ENCODE measurements at places on chromosomes 11 and 22.
A peak's percentile ranks its signal among the peaks of the same experiment; 100 is the strongest.

DNA sequence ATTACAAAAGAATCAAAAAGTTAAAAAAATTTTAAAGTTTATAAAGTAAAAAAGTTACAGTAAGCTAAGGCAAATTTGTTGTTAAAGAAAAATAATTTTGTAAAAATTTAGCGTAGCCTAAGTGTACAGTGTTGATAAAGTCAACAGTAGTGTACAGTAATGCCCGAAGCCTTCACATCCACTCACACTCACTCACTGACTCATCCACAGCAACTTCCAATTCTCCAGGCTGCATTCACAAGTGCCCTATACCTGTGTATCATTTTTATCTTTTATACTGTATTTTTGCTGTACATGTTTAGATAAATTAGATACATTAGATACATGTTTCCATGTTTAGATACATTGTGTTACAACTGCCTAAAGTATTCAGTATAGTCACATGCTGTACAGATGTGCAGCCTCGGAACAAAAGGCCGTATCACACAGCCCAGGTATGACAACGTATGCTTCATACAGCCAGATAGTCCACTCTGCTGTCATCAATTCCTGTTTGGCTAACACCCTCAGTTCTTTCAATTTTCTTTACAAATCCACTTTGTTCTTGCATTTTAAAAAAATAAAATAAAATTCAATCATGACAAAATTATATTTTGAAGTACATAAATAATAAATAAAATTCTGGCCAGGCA is 80.7 kb downstream of the RBFOX2 start:
- no peak for DNase-seq

- DNase-seq, result no peak
These were observed 67.8 kb downstream of the SHANK2 start for GRCh38 chr11:71184421-71185210.

GRCh38 chr11:79296141-79296540 is 144.7 kb downstream of the TENM4 start:
- no peak for DNase-seq

- DNase-seq, result no peak
These were observed 5.7 kb downstream of the LTBP3 start for GRCh38 chr11:65552388-65552951.

DNA sequence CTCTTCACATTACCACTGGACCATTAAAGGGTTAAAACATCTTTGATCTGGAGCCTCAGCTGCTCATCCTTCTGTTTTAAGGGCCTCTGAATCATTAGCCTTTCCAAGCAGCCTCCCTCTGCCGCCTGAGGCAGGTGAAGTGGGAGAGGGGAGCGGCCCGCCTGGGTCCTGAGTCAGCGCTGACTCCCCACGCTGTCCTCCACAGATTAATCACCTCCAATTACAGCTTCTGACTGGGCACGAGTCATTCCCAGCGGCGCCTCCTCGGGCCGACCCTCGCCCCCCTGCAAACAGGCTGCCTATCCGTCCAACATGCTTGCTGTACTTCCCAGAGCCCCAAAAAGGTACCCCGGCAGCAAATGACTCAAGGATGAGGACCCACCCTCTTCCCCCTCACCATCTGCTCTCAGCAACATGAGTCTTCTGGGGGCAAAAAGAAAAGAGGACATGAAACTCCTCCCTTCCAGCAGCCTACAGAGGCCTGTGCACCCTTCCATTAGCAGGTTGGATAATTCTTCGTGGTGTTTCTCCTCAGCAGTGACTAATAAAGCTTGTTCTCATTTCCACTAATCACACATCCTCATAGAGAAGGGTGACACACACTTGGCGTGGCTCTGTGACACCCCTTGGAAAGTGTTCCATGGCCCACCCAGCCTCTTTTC is 44.3 kb upstream of the JAM3 start:
- no peak for DNase-seq

GRCh38 chr22:28718044-28718443 is 23.6 kb downstream of the CHEK2 start:
- no peak for DNase-seq

GRCh38 chr11:114262681-114263512 is 33.3 kb upstream of the NNMT start:
- no peak for DNase-seq

- DNase-seq, result peak; percentile 33
These were observed 25.0 kb upstream of the TMPRSS5 start for GRCh38 chr11:113730887-113731726.

DNA sequence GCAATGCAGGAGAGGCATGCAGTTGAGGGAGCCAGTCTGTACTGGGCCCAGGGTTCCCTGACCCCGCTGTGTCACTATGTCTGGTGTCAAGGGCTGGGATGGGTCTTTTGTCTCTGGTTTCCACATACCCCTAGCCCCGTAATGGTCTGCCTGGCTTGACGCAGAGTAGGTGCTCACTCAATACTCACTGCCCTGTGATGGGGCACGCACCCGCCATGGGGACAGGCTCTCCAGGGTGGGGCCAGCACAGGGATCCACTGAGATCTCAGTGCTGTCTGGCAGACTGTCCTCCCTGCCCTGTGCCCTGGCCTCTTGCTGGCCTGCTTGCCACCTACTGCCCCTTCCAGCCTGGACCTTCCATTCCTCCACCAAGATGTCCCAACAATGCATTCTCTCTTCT is 101.7 kb upstream of the CD82 start:
- no peak for DNase-seq

DNA sequence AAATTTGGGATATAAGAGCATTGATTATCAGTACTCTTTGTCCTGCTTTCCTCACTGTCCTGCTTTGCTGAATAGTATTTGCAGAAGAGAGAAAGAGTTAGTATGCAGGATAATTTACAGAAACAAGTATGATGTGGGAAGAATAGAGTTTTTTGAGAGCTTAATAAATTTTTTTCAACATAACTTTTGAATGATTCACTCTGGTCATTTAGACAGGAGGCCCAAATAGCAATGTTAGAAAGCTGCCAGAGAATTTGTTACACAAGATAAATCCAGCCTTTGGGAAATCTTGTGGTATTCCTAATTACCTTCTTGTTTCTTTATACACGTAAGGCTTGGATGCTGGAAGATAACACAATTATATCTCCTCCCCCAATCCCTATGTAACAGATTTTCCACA is 484.6 kb downstream of the CNTN5 start:
- peak; percentile 4 for DNase-seq

DNA sequence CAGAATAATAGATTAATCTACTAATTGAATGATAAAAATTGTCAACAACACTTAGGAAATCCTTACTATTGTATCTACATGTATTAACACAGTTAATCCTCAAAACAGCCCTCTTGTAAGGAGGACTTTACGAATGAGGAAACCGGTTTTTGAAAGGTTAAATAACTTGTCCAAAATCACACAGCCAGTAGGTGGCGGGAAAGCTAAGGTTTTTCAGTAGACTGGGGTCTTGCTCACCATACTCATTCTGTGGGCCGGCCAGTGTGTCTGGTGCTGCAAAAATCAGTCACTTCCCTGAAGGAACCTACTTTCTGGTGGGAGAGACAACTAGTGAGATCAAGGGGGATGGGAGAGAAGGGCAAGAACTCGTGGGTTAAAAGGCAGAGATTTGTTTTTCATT is 3.8 kb downstream of the DCPS start:
- DNase-seq, result no peak

GRCh38 chr11:121291896-121292494 is 576 bp upstream of the SC5D start:
- DNase-seq, result no peak

GRCh38 chr11:120067438-120068113 is 70.3 kb downstream of the TRIM29 start:
- no peak for DNase-seq

DNA sequence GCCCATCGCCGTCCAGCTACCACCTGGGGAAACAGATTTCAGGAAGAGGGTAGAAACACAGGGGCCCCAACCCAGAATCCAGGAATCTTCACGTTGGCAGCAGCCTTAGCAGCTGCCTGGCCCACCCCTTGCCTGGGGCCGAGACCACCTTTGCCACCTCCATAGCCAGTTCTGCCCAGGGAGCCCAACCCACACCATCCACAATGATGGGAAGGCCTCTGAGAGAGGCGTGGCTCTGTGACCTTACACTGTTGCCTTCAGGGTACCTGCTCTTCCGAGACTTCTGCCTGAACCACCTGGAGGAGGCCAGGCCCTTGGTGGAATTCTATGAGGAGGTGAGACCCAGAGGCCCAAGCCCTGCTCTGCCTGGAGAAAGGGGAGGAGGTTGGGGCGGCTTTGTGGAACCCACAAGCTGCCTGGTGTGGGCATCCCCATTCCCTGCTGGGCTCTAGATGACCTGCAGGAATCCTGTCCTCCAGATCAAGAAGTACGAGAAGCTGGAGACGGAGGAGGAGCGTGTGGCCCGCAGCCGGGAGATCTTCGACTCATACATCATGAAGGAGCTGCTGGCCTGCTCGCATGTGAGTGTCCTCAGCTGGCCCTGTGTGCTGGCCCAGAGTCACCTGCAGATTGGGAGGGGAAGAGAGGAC is 10.0 kb upstream of the ANKRD13D start:
- DNase-seq, result no peak

GRCh38 chr11:33701302-33702230 is 940 bp upstream of the C11orf91 start:
- DNase-seq, result no peak

DNA sequence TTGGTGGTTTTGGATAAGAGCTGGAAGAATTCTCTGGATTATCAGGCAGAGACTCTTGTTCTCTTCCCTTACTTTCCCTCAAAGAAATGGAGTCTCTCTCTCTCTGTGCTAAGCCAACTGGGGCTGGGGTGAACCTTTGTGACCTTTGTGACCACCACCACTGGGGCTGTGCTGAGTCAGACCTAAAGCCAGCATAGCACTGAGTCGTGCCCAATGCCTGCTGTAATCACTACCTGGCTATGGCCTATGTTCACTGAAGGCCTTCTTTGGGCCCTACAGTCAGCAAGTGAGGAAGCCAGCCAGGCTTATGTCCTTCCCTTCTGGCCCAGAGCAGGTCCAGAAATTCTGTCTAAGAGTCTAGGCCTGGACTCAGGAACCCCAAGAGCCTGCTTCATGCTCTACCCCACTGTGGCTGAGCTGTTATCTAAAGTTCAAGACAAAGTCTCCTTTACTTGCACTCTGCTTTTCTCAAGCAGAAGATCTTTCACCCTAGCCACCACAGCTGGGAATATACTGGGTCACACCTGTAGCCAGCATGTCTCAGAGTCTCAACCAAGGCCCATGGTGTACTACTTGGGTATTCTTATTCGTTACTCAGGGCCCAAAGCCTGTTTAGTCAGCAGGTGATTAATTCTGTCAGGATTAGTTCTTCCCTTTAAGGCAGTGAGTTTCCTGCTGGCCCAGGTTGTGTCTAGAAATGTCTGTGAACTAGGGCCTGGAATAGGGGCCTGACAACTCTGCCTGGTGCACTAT is 86.0 kb downstream of the EHF start:
- DNase-seq, result no peak

DNA sequence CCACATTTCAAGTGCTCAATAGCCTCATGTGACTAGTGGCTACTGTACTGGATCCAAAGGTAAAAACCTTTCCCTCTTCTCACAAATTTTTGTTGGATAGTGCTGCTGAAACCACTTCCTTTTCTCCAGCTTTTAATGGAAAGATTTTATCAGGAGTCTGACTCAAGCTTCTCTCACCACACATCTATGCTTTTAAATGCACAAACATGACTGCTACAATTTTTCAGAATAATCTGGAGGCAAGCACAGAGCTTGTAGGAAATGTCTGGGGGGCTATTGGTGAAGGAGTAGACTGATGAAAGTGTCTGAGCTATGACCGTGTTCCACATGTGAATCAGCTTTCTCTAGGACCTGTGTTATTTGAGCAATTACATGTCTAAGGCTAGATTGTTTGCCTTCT is 101.1 kb upstream of the FAT3 start:
- DNase-seq, result peak; percentile 11

GRCh38 chr11:81658722-81659121 is 1074.9 kb downstream of the FAM181B start:
- DNase-seq, result no peak

DNA sequence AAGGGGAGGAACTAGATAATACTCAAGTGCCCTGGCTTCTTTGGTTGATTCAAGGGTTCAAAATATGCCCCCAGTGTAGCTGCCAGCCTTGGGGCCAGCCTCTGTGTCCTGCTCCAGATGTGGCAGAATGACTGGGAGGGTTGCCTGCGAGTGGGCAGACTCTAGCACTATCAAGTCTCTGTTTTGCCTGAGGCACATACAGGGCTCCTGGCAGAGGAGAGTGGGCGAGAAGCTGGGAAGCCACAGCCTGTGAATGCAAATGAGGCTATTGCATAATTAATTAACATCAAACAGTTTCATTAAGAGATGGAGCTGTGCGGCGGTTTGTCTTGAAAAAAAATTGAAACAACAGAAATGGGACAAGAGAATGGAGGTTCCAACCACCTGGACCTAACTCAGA is 50.8 kb downstream of the BUD13 start:
- DNase-seq, result no peak

GRCh38 chr11:128678024-128678423 is 15.8 kb upstream of the FLI1 start:
- DNase-seq, result no peak

Data from AG09309 (cell line).